ENCODE measurements at places on chromosomes 4 and X. TPM values are rescaled to one million over a fixed set of nuclear protein-coding genes. Genes with fewer than 3 reads are reported as not detected.

The ANXA3 gene
- 10.5 TPM for polyA plus RNA-seq

The ZXDA gene
- polyA plus RNA-seq = 2.8 TPM

The ARR3 gene
- 0.45 TPM for polyA plus RNA-seq

The TLL1 gene
- 2.3 TPM for polyA plus RNA-seq

The GPR34 gene
- 4.0 TPM for polyA plus RNA-seq

The PITX2 gene
- 56.7 TPM for polyA plus RNA-seq

The RNF150 gene
- 43.4 TPM for polyA plus RNA-seq

The PDCL2 gene
- polyA plus RNA-seq = not detected

The CXCL10 gene
- polyA plus RNA-seq = 0.35 TPM

The PIM2 gene
- 2.4 TPM for polyA plus RNA-seq

The HAND2 gene
- polyA plus RNA-seq = 0.31 TPM

The ADGRG2 gene
- 15.0 TPM for polyA plus RNA-seq

The DKK2 gene
- polyA plus RNA-seq = 14.1 TPM

The MMRN1 gene
- 5.6 TPM for polyA plus RNA-seq

The PRR27 gene
- polyA plus RNA-seq = not detected

The MCUB gene
- polyA plus RNA-seq = 13.8 TPM

The FDCSP gene
- polyA plus RNA-seq = 4.5 TPM

The PFKFB1 gene
- 0.18 TPM for polyA plus RNA-seq

The RAB40AL gene
- polyA plus RNA-seq = not detected

The SORBS2 gene
- 22.6 TPM for polyA plus RNA-seq

The NDST3 gene
- 0.14 TPM for polyA plus RNA-seq

The CXCL3 gene
- polyA plus RNA-seq = 0.22 TPM

The CDS1 gene
- 0.32 TPM for polyA plus RNA-seq

The GYPE gene
- 1.7 TPM for polyA plus RNA-seq

The RNF212 gene
- 3.2 TPM for polyA plus RNA-seq

The ATP11C gene
- polyA plus RNA-seq = 11.7 TPM

The CSN1S1 gene
- not detected for polyA plus RNA-seq

The UGT2B11 gene
- polyA plus RNA-seq = not detected

The USP11 gene
- 100 TPM for polyA plus RNA-seq

The SULT1B1 gene
- 1.2 TPM for polyA plus RNA-seq

The CFI gene
- polyA plus RNA-seq = 7.0 TPM

The REELD1 gene
- not detected for polyA plus RNA-seq

The BCORL1 gene
- 14.9 TPM for polyA plus RNA-seq

The HS6ST2 gene
- polyA plus RNA-seq = 33.9 TPM

All from muscle of back (tissue), 13 donors.